Endothelial cell of umbilical vein (primary cell): ENCODE measurements at places on chromosomes 7 and 10. TPM values are rescaled to one million over a fixed set of nuclear protein-coding genes. Genes with fewer than 3 reads are reported as not detected.

DNA sequence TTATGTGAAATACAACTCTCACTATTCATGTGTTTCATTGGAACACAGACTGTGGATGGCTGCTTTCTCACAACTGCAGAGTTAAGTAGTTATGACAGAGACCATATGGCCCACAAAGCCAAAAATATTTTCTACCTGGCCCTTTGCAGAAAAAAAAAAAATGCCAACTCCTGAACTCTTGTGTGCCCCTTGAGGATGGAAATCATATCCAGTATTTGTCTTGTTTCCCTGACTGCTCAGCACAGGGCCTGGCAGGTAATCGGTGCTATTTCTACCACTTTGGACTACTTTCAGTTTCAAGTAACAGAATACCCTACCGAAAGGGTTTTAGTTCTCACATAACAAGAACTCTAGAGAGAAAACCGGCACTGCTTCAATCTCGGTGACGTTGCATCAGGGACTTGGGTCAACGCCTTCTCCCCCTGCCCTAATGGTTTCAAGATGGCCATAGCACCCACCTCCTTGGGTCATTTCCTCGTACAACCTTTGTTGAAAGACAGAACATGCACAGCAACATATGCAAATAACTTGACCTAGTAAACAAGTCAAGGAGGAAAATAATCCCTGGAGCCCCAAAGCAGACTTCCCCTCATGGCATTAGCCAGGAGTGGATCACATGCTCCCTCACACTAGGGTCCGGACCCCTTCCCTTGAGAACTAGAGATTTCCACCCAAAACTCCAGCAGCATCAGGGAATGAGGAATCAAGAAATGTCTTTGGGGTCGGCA, 11.8 kb upstream of the GPNMB start:
- no peak for DNase-seq

DNA sequence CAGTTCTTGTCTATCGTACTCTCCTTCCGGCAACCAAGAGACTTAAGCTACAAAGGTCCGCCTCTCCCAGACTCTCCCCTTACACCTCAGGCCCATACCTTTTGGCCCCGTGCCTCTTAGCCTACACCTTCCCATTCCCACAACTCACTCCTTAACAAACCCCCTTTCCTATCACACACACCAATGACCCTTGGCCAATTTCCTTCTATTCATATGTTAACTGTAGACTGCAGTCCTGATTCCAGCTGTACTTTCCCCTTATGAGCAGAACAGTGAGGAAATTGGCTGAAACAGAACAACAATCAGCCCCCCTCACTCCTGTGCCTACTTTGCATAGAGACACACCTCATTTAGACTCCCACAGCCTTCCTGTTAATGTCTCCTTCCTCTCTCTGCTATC, 1.4 kb upstream of the TMEM139 start:
- no peak for DNase-seq

RBM20 gene
- polyA plus RNA-seq = 0.02 and 0.04 TPM in 2 replicates

GRCh38 chr7:133997463-133997862, 129.7 kb upstream of the LRGUK start:
- DNase-seq = no peak

- DNase-seq = no peak
These were observed 7.8 kb downstream of the ADAM12 start for GRCh38 chr10:126380352-126381076.

PIK3AP1 gene
- 0.04 TPM in 1 of 2 replicates, not detected in the other for polyA plus RNA-seq

PPP3CB gene
- polyA plus RNA-seq = 7.8 and 13.5 TPM in 2 replicates

- DNase-seq = no peak
These were observed 177.3 kb downstream of the NSUN6 start for GRCh38 chr10:18474118-18474455.

CHN2 gene
- polyA plus RNA-seq = 0.56 and 1.4 TPM in 2 replicates

MINDY4 gene
- 2.2 and 2.3 TPM in 2 replicates for polyA plus RNA-seq
